ENCODE measurements at places on chromosomes 4 and X. TPM values are rescaled to one million over a fixed set of nuclear protein-coding genes. Genes with fewer than 3 reads are reported as not detected.

DNA sequence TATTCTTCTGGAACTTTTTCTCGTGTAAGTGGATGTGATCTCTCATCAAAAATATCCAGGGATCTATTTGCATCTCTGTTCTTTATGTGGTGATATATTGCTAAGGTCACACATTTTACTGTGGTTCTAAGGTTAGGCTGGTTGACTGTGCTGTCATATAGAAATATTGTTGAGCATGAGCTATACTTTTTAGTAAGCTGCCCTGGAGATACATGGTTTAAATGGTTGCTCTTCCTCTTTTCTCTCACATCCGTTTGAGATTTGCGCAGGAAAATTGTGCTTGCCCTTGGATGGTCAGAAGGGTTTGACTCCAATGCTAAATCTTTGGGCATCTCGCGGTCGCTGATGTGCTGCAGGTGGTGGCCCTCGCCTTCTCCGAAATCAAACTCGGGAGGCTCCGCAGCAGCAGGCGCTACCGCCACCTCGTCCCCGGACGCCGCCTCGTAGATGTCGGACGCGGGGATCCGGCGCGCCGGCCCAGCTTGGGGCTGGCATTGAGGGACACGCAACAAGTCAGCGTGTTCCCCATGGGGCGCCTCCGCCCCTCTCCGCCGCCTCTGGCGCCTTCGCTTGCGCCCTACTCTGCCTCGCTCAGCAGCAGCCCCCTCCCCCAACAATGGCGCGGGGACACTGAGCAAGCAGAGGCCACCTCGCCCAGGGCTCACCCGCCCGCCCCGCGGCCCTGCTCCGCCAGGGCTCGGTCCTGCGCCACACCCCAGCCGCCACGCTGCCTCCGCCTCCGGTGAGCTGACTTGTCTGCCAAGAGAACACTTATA lies 154.5 kb downstream of the MSN start:
- DNase-seq = no peak

DNA sequence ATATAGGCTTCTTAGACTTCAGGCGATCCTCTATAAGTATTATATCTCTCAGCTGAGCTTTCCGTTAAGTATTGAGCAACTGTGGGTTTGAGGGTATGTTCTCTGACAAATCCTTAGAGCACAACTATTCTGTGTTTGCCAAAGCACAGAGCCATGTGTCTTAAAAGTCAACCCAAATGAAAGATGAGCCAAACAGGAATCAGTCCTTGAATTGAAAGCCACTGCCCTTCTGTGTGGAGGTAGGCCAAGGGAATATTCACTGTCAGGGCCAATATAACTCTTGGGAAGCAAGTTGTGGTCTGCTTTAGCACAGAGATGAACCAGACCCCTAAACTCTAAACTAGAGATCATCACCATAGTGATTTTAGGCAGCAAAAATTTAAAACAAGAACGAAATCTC lies 164.0 kb downstream of the STAG2 start:
- peak; percentile 0 for DNase-seq

- DNase-seq = no peak
Observed at GRCh38 chrX:118115953-118116712, 477 bp downstream of the KLHL13 start.

DNA sequence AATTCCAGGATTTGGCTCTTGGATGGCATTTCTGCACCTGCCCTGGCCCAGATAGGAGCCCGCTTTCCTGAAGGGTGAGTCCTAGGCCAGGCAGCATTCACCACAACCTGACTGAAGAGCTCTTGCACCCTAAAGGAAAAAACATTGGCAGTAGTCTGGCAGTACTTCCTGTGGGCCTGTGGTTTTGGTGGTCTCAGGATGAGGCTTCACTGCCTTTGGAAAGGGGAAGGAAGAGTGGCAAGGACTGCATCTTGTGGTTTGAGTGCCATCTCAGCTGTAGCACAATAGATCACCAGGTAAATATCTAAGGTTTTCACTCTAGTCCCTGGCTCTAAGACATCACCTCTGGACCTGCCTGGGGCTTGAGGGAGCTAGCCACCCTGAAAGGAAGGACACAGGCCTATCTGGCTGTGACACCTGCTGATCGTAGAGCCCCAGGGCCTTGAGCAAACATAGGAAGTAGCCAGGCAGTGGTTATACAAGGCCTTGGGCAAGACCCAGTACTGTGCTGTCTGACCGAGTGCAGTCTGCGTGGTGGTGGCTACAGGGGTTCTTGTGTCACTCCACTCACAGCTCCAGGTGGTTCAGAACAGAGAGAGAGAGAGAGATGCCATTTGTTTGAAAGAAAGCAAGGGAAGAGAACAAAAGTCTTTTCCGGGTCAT lies 28.5 kb upstream of the PRRG1 start:
- no peak for DNase-seq

DNA sequence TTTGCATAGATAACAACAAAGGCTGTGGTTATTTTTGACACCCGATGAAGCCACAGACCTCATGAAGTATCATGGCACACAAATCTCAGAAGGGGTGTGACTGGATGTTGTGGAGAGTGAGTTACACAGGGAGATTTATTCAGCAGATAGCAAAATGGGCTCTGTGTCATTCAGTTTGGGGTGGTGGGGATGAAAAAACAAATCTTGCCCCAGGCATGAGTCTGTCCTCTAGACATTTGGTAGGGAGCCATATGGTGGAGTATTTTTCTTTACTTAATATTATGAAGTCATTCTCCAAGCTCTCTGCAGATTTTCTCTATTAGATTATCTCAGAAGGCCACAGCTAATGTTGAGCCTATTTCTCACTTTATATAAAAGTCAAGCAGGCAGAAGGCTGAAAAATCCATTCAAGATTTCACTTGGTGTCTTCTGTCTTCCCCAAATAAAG lies 277.1 kb upstream of the TENM3 start:
- peak; percentile 12 for DNase-seq

- DNase-seq = no peak
Observed at GRCh38 chrX:47683829-47684205, 24.8 kb upstream of the UXT start.

- no peak for DNase-seq
Observed at GRCh38 chr4:54498661-54499111, 159.1 kb upstream of the KIT start.

GRCh38 chr4:2837110-2837903 lies 6.3 kb upstream of the ADD1 start:
- no peak for DNase-seq

- no peak for DNase-seq
Observed at GRCh38 chr4:84887824-84888223, 78.7 kb downstream of the WDFY3 start.

DNA sequence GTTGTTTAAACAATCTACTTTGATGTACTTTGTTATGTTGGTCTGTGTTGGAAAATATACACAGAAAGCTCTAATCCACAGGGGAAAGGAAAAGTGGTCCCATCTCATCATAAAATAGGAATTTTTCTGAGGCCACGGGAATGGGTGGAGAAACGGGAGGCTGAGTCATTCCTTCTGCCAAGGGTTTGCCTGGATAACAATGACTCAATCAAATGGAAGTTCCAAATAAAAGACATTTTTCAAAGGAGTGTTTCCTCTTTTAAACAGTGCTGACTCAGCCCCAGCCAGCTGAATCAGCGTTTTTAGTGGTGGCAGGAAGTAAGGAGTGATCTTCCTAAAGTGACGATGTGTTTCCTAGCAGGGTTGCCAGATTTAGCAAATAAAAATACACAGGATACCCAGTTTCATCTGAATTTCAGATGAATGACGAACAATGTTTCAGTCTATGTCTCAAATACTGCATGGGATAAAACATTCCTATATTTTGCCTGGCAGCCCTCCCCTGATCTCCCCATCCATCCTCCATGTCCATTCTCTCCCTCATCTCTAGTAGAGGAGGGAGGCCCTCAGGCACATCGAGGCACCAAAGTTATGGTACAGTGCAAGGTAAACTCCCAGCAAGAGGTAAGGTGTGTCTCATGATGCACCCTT lies 345.4 kb upstream of the GATB start:
- peak; percentile 76 for DNase-seq

DNA sequence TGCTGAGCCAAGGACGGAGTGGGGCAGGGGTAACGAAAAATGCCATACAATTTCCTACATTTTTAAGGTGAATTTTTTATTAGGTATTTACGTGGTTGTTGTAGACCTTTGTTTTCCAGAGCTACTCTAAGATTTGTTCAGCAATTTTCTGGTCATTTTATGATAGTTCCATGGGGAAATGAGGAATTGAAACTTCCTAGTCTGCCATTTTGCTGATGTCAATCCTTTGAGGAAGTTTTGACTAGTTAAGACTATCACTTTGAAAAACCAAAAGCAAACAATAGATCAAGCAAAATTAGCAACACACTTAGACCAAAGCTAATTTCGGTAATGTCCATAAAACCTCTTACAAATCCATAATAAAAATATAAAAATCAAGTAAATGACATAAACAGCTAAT lies 7.0 kb upstream of the TLR3 start:
- no peak for DNase-seq

GRCh38 chr4:7043284-7044136 lies at the start of gene TADA2B:
TSS of gene TADA2B (plus strand) at chr4:7043372. CDS start at chr4:7043580, 208 bp downstream.
- no peak for DNase-seq

- DNase-seq = no peak
Observed at GRCh38 chr4:136662539-136662938, 869.8 kb downstream of the PCDH18 start.

DNA sequence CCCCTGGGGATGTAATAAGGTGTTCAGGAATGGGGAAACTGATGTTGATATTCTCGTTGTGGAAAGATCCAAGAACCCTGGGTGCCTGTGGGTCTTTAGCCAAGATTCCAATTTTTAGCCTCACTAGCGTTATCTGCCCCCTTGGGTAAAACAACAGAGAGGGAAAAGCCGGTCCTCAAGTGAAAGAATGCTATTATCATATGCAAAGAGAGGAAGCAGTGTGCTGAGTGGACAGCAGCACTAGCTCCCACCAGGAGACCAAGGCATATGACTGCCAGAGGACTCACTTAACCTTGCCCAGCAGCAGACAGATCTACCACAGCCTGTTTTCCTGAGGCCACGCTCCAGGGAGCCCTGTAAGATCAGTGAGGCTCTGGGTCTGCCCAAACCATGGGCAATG lies 257.9 kb upstream of the CPEB2 start:
- no peak for DNase-seq

DNA sequence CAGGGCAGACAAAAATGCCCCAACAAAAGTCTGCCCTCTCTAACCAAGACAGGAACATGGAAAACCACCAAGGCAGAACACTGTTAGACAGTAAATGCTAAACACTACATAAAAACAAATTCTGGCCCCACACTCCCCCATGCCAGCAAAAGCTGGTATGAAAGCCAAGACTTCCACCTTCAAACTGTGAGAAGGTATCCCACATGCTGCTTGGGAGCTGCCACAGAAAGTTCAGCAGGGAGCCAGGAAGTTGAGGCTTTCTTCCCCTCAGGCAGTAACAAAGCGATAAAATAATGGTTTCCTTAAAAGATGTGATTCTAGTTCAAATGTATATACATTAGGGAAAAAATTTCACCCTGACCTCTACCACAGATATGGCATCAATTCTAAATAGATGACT lies 770.4 kb upstream of the NDST4 start:
- DNase-seq = no peak

GRCh38 chr4:120545391-120545790 lies 377.1 kb downstream of the PRDM5 start:
- no peak for DNase-seq

DNA sequence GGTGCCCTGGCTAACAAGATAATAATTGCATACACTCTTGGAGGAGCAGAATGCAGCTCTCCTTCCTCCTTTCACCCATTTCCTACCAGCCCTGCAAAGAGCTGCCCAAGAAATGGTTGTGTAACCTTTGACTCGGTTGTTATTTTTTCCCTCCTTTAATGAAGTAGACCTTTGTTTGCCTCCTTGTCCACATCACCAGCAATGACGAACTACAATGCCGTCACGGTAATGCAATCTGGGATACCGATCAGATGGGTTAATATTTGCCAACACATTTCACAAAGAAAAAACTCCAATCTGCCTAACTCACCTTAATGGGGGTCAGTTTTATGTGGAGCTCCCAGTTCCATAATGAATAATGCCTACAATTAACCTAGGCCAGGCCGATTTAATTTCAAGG lies 32.0 kb downstream of the GPRIN3 start:
- no peak for DNase-seq

- no peak for DNase-seq
Observed at GRCh38 chr4:169236873-169237626, 33.7 kb downstream of the SH3RF1 start.

The SMR3B gene
- not detected for total RNA-seq

The FAM47A gene
- total RNA-seq = not detected

The CDKL2 gene
- total RNA-seq = 0.49 TPM

The PCDH18 gene
- total RNA-seq = 118 TPM

The NUP62CL gene
- 3.0 TPM for total RNA-seq

The SULT1B1 gene
- total RNA-seq = 1.8 TPM

The APELA gene
- total RNA-seq = 0.69 TPM

The PGM2 gene
- total RNA-seq = 35.5 TPM

The MAGEA9B gene
- total RNA-seq = not detected

Data from skin of body (tissue), 3 donors.